ENCODE measurements at places on chromosomes 16 and 17.

DNA sequence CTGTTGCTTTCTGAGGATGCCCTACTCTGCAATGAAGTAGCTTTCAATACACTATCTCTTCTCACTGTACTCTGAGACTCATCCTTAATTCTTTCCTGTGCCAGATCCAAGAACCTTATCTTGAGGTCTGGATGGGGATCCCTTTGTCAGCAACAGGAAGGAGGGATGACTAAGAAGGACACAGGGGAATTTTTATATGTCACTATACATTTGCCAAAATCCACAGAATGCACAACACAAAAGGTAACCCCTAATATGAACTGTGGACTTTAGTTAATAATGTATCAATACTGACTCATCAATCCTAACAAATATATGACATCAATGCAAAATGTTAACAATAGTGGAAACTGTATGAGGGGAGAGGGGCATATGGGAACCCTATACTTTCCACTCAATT lies 4.7 kb upstream of the RBBP6 start:
- no peak for DNase-seq

- DNase-seq: no peak
These were observed 132.6 kb upstream of the NOL11 start for GRCh38 chr17:67585077-67585602.

GRCh38 chr17:3582915-3583314 lies 25.3 kb upstream of the TRPV3 start:
- DNase-seq: no peak

DNA sequence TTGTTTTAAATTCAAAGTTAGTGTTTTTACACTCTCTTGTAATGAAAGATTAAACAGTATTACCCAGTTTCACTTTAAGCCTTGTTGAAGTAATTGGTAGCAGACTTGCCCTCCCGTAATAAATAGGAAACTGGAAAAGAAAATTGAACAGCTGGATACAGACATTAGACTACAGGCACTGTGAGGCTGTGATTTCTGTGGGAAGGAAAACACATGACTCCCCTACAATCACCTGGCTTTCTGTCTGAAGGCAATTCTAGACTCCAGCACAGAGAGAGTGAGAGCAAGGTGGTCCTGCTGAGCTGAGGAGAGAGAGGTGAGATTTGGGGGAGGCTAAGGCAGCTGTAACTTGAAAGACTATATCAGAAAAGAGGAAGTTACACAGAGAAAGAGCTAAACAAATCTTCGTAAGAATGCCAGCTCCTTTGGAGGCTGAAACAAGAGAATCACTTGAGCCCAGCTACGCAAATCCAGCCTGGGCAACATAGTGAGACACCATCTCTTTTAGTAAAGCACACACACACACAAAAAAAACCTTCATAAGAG lies 57.8 kb upstream of the CDYL2 start:
- DNase-seq: peak; percentile 47

- DNase-seq: no peak
These were observed 802 bp downstream of the SETD6 start for GRCh38 chr16:58515871-58516767.

GRCh38 chr17:63984236-63984635 lies 11.5 kb upstream of the SCN4A start:
- no peak for DNase-seq

GRCh38 chr16:23420011-23420410 lies 33.0 kb downstream of the COG7 start:
- no peak for DNase-seq

- no peak for DNase-seq
These were observed 970 bp upstream of the DYNC1LI2 start for GRCh38 chr16:66752379-66752778.

DNA sequence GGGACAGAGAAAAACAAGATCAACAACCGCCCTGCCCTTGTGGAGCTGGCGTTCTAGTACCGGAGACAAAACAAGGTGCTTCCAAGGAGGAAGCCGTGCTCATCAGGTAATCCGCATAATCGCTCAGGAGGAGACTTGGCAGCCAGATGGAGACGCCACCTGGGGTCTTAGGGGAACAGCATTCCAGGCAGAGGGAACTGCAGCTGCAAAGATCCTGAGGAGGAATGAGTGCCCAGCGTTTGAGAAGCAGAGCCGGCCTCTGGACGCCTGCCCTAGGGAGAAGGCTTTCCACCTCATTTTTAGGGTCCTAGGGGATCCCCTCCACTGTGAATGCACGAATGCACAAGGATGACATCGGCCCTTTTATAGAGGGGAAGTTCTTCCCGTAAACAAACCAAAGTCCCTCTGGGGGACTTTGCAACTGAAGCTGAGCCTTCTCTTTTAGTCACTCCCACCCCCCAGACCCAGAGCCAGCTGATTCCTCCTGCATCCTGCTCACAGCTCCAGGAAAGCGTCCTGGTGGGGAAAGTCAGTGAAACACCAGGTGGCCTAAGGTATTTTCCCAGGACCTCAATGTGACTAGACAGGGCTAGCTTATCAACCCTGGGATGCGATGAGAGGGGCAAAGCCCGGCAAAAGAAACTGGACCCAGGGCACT lies 13.2 kb upstream of the MPRIP start:
- DNase-seq: no peak

DNA sequence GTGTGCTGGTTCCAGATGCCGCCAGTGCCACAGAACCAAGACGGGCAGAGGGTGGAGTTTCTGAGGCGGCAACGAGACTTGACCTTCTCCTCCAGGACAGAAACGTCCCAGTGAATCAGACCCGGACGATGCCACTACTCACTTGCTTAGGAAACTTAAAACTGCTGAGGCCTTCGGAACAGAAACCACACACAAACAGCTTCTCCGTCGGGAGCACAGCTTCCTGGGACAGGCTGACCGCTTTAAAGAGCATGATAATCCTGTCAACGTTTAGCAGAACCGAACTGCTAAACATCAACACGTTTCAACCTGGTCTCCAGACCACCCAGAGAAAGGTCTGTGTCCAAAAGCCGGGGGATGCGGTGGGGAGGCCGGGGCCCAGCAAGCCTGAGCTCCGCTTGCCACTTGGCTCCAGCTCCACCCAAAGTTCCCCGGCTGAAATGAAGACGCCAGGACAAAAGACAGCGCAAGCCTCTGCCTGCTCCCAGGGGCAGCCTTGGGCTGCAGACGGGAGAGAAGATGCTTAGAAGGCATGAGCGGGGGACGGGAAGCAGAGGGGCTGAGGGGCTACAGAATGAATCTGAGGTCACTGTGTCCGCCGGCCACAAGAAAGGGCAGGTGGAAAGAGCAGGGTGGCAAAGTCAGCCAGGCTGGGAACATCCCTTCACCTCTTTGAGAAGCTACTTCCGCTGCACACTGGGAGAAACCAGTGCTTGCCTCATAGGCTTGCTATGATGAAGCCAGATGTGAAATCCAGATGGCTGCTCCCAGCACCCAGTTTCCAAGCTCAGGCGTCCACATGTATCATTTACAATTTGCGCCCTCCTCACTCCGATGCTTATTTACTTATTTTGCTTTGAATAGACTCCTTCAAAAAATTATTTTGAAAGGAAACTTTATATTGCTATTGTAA lies 69.0 kb downstream of the MRM3 start:
- DNase-seq: no peak

- DNase-seq: no peak
These were observed 338.5 kb downstream of the UTP18 start for GRCh38 chr17:51598824-51599223.

DNA sequence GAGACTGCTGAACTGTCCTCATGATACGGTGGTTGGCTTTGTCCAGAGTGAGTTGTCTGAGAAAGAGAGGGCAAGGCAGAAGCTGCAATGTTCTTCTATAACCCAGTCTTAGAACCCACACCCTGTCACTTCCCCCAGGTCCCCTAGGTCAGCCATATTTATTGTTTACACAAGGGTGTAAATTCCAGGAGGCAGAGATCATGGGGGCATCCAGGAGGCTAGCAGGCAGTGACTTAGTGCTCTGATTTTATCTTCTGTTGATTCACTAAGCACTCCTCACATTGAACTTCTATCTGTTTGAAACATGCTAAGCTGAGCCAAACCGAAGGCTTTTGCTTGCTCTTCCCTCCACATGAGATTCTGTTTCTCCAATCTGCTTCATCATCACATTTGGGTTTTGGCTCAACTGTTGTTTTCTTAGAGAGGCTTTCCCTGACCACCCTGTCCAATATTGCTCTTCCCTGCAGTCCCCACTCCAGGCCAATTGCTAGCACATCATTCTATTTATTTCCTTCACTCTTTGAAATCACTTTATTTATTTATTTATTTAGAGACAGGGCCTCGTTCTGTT lies 34.3 kb upstream of the SHISA9 start:
- DNase-seq: no peak

GRCh38 chr16:73043828-73044467 lies 4.0 kb downstream of the ZFHX3 start:
- DNase-seq: no peak

GRCh38 chr16:82598771-82599170 lies 28.0 kb upstream of the CDH13 start:
- no peak for DNase-seq

DNA sequence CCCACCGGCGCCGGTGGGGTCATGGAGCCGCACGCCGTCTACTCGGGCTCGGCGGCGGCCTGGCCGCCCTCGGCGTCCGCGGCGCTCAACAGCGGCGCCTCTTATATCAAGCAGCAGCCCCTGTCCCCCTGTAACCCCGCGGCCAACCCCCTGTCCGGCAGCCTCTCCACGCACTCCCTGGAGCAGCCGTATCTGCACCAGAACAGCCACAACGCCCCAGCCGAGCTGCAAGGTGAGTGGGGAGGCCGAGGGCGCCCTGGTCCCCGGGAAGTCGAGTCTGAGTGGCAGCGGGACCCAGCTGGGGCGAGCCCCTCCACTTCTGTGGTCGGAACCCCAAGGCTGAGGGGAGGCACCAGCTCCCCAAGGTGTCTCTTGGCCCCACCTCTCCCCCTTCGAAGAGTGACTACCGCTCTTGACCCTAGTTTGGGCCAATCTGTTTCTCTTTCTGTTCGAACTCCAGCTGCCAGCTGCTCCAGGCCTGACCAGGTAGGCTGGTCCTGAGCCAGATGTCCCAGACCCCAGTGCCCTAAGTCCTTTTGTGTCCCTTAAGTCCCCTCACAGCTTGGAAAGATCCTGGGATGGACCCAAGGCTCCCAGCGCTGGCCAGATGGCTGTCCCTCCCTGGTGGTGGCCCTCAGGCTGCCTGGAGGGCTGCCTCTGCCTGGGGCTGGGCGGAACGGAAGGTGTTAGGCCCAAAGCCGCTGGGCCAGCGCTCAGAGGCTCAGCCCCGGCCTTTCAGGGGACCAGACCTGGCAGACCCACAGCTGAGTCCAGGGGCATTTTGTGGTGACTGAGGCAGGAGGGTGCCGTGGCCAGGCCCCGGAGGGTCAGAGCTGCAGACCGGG lies 1.2 kb downstream of the FOXF1 start:
- DNase-seq: no peak

GRCh38 chr16:27561216-27561615 lies 11.3 kb downstream of the KATNIP start:
- DNase-seq: no peak

DNA sequence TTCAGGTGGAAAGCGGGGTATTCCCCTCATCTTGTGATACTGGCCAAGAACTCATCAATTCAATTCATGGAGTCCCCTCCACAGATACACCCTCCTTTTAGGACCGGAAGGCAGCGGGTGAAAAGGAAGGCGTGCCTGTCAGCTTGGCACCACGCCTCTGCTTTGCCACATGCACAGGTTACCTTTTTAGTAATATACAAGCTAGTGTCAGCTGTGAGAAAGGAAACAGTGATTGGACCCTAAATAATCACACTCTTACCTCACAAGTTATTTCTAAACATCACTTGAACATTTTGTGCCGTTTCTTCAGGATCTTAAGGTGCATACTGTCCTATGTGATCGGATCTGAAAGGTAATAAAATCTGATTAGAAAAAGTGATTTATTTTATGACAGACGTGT lies 15.7 kb downstream of the ZDHHC7 start:
- DNase-seq: no peak

- no peak for DNase-seq
These were observed 274.4 kb upstream of the TOM1L1 start for GRCh38 chr17:54626146-54626703.

- peak; percentile 78 for DNase-seq
These were observed 18.2 kb upstream of the NXPH3 start for GRCh38 chr17:49557312-49558024.

DNA sequence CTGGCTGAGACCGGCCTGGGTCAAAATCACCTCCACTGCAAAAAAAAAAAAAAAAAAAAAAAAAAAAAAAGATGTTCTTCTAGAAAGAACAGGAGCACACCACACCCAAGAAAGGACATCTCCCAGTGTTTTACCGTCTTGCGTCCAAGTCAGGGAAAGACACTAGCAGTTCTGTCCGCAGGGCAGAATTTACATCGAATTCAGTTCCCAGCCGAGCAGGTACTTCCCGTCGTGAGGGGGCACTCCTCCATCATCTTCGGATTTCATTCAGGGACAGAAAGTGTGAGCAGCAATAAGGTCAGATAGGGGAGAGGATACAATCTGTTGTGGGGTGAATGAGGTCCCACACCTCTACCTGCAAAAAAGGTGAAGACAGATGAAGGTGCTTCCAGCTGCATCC lies 574.7 kb downstream of the KCNJ18 start:
- DNase-seq: peak; percentile 39

DNA sequence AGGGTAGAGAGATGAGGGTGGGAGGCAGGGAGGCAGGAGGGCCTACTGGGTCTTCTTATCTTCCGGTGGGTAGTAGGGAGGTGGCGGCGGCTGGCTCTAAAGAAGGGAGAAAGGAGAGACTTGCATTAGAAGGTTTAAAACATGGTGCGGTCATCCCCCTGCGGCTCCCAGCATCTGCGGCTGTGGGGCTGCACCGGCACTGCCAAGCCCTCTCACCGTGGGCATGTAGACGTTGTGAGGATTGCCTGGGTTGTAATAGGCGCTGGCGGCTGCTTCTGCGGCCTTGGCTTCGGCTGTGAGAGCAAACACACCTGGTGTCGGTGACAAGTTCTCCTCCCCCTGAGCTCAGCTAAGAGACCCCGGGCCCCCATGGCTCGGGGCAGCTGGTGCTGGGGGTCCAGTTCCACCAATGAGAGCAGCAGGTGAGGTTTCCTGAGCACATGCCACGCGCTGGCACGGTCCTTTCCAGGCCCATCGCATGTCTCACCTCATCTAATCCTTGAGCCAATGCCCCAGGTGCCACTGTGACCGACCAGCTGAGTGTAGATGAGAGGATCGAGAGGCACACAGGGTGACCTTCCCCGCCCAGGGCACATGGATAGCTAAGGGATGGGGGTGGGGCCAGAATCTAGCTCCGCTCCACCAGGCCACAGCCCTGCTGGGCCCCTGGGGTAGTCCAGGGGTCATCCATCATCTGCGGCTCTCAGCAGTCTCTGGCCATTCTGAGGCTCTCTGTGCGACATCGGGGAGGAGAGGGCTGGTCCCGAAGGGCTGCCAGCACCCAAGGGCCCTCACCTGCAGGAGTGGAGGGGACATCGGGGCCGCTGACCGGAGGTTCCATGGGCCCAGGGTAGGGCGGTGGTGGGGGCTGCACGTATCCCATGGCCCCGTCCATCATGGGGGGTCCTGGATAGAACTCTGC lies 2.7 kb upstream of the UNC13D start:
- no peak for DNase-seq

DNA sequence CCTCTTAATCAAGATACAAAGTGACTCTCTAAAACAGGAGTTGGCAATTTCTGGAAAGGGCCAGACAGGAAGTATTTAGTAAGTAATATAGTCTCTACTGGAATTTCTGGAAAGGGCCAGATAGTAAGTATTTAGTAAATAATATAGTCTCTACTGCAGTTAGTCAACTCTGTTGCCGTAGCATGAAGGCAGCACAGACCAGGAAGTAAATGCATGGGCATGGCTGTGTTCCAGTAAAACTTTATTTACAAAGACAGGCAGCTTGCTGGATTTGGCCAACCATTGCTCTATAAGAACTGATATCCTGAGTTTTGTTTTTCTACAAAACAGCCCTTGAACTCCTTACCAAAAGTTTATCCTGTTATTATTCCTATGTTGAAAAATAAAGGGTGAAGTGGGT lies 16.9 kb downstream of the LDAF1 start:
- DNase-seq: no peak
